ENCODE measurements at places on chromosomes 13 and 19.

GRCh38 chr13:21925720-21926119 is 254.8 kb downstream of the FGF9 start:
- DNase-seq: no peak

DNA sequence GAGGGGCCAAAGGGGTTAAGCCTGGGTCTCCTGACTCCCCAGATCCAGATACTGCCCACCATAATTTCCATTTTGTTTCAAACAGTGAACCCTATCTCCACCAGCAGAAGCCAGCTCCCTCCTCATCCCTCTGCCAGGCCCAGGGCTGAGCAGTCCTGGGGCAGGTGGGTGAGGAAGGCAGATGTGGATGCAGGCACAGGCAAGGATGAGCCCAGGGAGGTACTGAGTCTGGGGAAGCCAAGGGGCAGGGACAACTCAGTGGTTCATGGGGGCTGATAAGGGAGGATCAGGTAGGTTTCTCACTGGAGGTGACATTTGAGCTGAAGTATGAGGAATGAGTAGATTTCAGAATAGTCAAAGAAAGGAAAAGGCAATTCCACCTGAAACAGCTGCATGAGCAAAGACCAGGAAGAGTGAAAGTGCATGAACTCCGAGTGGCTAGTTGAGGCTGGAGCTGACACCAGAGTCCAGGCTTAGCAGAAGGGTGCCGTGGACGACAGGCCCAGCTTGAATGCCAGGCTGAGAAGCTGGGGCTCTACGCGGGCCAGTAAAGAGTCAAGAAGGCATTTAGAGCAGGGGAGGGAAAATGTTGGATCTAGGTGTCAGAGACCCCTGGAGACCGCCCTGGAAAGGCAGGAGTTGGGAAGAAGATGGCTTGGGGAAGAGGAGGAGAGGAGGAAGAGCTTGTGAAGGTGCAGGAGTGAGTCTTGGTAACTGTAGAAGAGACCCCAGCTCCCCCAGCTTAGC is 10.3 kb downstream of the CIC start:
- DNase-seq: no peak

DNA sequence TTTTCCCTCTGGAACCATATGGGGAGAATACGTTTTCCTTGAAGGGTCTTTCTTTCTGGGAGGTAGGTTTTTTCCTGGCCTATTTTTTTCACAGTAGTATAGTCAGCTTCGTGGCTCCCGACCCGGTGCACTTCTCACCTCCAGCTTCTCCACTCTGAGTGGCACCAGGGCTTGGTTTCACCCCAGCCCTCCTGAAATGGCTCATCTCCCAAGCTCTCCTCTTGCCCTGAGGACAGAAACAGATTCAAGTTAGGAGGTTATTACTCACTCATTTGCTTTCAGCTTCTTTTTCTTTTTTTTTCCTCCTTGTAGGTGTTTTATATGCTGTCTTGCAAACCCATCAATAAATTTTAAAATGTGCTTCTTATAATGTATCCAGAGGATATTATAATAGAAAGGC is 199.3 kb downstream of the RFC3 start:
- no peak for DNase-seq

DNA sequence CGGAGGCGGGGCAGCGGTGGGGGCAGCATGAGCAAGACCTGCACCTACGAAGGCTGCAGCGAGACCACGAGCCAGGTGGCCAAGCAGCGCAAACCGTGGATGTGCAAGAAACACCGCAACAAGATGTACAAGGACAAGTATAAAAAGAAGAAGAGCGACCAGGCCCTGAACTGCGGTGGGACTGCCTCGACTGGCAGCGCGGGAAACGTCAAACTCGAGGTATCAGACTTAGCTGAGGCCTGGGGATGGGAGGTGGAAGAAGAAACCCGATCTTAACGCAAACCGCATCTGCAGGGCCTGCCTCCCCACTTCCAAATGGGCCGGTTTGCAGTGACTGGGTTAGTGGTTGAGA is 693 bp downstream of the RFXAP start:
- peak; percentile 38 for DNase-seq

DNA sequence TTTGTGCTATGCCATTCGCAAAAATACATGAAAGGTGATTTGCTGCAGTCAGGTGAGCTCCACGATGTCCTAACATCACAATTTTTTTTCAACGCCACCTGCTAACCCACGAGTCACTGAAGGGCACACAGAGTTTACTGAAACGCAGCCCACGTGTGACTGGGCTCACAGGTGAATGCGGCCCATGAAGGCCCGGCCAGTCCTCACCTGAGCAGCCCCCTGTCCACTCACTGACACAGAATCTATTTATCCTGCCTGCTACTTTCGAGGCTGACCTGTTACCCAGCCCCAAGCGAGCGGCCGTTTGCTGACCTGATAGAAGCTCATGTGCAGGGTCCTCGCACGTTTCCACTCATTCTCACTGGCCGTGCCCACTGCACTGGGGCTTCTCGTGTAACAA is 121.9 kb upstream of the SOX1 start:
- DNase-seq: no peak

- peak; percentile 59 for DNase-seq
These were observed 413.9 kb downstream of the COG6 start for GRCh38 chr13:40069173-40070044.

DNA sequence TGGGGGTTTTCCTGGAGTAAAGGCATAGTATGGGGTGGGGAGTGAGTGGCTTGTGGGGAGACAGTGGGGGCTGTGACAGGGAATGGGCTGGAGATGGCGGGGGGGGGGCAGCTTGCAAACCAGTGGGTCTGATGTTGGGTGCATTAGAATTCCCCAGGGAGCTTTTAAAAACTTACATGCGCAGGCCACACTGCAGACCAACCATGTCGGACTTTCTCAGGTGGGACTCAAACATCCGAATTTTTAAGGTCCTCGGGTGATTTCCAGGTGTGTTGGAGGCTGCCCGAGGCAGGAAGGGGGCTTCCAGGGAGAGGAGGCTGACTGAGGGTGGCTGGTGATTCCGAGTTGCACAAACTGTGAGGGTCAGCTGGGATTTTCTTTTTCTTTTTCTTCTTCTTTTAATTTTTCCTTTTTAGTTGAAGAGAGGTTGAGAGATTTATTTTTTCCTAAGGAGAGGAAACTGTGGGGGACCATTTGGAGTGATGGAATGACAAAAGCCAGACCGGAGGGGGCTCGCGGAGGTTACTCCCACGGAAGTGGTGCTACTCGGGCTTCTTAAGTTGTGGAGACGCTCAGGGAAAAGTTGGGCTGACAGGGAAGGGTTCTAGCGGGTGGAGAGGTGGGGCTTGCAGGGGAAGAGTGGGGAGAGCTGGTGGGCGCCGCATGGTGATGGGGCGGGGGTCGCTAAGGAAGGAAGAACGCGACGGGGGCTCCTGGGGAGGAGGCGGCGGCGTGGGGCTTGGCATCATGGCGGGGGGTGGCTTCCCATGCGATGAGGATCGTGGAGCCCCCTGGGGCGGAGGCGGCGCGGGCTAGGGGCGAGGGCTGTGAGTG is 997 bp upstream of the CACNG8 start:
- DNase-seq: no peak

- DNase-seq: peak; percentile 82
These were observed at the start of gene CCDC169 for GRCh38 chr13:36297366-36298338. CCDC169 (minus strand) TSS chr13:36297814; CDS start chr13:36297719, 95 bp downstream.

DNA sequence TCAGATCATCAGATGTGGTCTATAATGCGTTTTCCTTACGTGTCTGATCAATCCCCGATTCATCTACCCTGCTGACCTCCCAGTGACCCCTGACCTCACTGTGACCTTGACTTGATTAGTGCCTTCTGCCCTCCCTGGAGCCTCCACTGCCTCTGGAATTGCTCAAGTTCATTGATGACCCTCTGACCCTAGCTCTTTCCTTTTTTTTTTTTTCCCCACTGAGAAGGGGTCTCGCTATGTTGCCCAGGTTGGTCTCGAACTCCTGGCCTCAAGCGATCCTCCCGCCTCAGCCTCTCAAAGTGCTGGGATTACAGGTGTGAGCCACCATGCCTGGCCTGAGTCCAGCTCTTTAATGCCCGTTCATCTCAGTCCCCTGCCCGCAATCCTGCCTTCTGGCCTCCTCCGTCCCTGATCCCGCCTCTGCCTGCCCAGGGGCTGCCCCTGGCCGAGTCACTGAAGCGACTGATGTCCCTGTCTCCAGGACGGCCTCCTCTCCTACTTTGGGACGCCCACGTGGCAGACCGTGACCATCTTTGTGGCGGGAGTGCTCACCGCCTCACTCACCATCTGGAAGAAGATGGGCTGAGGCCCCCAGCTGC is 4.0 kb upstream of the FTL start:
- no peak for DNase-seq

- DNase-seq: no peak
These were observed 2.7 kb upstream of the CCDC97 start for GRCh38 chr19:41307090-41307875.

- DNase-seq: no peak
These were observed 344 bp downstream of the NHLRC3 start for GRCh38 chr13:39038569-39039030.

DNA sequence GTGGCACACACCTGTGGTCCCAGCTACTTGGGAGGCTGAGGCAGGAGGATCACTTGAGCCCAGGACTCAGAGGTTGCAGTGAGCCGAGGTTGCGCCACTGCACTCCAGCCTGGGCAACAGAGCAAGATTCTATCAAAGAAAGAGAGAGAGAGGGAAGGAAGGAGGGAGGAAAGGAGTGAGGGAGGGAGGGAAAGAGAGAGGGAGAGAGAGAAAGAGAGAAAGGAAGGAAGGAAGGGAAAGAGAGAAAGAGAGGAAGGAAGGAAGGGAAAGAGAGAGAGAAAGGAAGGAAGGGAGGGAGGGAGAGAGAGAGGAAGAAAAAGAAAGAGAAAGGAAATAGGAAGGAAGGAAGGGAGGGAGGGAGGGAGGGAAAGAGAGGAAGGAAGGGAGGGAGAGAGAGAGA is 12.4 kb downstream of the NRTN start:
- no peak for DNase-seq

GRCh38 chr13:84187626-84188025 is 305.4 kb upstream of the SLITRK1 start:
- DNase-seq: no peak

- DNase-seq: no peak
These were observed 9.8 kb upstream of the CEACAM18 start for GRCh38 chr19:51468545-51468920.

DNA sequence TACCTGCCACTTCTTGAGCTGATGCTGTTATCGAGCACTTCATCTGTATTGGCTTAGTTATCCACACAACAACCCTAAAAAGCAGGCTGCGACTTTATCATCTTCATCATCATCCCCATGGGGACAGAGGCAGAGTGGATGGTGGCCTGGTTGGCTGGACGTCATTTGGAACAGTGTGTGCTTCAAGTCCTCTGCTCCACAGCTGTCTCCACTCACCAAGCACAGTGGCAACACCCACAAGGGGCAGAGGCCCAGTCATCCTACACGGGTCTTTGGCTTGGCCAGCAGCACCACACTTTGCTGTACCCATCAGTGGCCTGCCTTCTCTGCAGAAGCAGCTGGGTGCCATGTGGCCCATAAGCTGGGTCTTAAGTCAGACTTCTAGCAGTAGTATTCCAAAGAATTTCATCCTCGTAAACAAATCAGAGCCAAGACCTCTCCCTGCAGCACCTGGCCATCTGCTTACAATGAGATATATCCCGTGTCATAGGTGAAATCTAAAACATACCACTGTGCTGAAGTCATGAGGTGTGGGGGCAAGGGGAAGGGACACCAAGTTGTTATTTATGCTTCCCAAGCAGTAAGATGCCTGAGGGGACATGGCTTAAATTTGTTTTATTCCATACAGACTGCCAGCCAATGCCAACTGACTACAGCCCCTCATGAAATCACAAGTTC is 47.9 kb upstream of the EPHX3 start:
- no peak for DNase-seq

DNA sequence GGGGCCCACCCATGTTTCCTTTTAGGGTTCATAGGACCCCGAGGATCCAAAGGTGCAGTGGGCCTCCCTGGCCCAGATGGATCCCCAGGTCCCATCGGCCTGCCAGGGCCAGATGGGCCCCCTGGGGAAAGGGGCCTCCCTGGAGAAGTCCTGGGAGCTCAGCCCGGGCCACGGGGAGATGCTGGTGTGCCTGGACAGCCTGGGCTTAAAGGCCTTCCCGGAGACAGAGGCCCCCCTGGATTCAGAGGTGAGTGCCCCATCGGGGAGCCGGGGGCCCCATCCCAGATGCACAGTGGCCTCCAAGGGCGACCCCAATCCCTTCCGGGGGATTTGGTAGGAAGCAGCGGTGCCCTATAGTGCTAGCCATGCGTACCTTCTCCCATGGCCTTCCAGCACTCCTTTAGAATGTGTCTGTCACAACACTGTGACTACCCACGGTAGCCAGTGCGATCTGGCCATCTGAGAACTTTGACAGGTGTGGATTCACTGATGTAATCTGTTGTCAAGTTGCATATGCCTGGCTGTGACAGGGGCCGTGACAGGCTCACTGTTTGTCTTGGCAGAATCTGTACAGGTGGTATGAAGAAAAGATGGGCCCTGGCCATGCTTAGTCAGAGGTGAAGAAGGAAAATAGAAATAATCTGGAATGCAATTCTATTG is 88.5 kb downstream of the RAB20 start:
- DNase-seq: no peak

DNA sequence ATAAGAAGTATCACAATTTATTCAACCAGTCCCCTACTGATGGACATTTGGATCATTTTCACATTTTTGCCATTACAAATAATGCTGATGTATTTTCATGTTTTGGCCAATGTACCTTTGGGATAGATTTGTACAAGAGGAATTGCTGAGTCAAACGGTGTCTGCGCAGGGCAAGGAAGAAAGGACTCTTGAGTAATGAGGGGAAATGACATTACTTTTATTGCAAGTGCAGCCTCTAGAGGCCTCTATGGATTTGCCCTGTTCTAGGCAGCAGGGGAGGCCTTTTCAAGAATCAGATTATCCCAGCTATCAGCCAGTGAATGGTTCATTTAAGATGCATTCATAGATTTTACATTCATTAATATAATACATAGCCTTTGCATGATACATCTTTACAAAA is 32.9 kb upstream of the GTF3A start:
- no peak for DNase-seq

DNA sequence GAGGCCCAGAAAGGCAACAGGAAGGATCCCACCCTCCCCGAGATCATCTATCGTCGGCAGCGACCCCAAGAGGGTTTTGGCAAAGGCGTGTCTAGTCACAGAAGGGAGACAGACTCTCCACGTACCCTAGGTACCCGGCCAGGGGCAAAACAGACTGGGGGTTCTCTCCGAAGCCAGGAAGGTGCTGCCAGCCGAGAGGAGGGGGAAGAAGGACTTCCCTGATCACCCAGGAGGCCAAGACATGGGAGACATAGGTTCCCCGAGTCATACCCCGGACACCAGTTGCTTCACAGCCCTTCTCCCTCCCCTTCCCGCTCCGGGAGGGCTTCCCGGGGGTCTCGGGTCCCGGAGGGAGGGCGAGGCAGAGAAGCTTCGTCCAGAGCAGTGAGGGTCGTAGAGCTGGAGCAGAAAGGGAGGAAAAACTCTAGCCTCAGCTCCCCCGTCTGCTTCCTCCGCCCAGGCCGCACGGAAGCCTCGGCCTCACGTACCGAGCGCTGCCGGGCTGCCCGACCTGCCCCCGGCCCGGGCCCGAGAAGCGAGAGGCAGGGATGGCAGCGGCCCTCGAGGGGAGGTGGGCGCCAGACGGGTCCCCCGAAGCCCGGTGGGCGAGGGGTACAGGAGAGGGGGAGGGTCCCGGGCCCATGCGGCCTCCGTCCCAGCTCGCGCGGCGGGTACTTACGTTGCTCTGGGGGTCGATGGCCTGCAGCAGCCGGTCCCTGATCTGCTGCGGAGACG is 644 bp downstream of the MED26 start:
- peak; percentile 49 for DNase-seq

All from D341Med (cell line).